ENCODE measurements at places on chromosomes 1 and 21.

GRCh38 chr1:1894354-1895059, 3.6 kb upstream of the GNB1 start:
- peaks cover 25% of the 10 kb centered on the region for H3K4me1 ChIP-seq
- no peaks in the 10 kb centered on the region for H3K36me3 ChIP-seq
- H3K27ac ChIP-seq, result no peak overlapping the region

DNA sequence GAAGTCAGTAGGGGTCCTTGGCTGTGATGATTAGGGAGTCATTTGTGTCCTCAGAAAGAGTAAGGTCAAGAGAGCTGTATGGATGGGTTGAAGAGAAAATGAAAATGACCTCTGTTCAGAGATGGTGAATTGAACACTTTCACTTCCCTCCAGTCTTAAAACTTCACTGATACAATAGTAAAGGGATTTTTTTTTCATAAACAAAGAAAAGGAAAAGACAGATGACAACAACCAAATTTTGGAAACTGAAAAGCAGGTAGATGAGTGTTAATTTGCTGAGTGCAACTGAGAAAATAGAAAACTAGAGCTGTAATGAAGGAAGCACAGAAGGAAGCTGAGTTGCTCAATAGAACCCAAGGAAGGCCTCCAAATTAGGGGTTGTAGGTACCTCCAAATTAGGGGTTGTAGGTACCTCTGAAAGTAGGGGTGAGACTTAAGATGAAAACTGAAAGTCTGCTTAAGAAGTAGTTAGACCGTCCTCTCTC, 14.8 kb upstream of the S1PR1 start:
- no peaks in the 10 kb centered on the region for H3K36me3 ChIP-seq
- no peaks in the 10 kb centered on the region for H3K27me3 ChIP-seq
- no peak overlapping the region for H3K27ac ChIP-seq
- H3K4me3 ChIP-seq, result no peak overlapping the region
- 0 out of 2 replicates have a peak, but pooled peaks cover under 1% of the 10 kb centered on the region for H3K4me1 ChIP-seq

- H3K4me1 ChIP-seq, result 0 out of 2 replicates have a peak, but pooled peaks cover 2% of the 10 kb centered on the region
- DNase-seq, result no peak
- H3K27ac ChIP-seq, result no peak overlapping the region
- H3K36me3 ChIP-seq, result no peaks in the 10 kb centered on the region
- H3K27me3 ChIP-seq, result no peaks in the 10 kb centered on the region
Observed at GRCh38 chr1:31811605-31812004, 4.2 kb downstream of the SPOCD1 start.

GRCh38 chr1:219587401-219587800, 25.5 kb downstream of the ZC3H11B start:
- DNase-seq, result no peak
- H3K27ac ChIP-seq, result no peak overlapping the region
- H3K36me3 ChIP-seq, result no peaks in the 10 kb centered on the region
- H3K4me1 ChIP-seq, result no peaks in the 10 kb centered on the region

DNA sequence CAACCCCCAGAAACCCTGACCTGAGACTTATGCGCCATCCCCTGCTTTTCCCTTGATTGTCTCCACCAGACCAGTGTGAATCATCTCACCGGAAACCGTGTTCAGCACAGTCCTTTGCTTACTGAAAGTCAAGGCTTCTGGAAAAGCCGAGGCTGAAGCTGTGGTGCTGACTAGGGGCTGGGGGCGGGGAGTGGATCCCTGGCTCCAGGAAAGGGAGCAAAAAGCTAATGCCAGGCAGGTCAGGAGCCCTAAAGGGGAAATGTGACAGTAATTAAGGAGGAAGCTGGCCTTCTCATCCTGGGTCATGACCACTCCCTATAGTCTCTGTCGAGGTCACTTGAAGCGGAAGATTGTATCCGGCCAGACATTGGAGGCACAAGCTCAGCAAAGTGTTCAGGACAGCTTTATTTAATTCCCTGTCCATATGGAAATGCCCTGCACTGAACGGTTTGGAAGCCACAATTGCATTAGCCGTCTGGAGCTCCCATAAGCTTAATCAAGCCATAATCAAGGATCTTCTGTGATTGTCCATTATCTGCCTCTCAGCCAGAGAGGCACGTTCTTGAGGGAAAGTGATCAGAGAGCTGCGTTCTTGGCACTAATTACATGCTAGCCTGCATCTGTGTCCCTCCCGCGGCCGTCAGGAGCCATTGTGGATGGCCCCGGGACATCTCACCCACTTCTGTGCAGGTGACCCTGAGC, 403.6 kb downstream of the RRAGC start:
- no peaks in the 10 kb centered on the region for H3K36me3 ChIP-seq
- H3K4me3 ChIP-seq, result no peak overlapping the region
- DNase-seq, result no peak
- no peak overlapping the region for H3K27ac ChIP-seq

DNA sequence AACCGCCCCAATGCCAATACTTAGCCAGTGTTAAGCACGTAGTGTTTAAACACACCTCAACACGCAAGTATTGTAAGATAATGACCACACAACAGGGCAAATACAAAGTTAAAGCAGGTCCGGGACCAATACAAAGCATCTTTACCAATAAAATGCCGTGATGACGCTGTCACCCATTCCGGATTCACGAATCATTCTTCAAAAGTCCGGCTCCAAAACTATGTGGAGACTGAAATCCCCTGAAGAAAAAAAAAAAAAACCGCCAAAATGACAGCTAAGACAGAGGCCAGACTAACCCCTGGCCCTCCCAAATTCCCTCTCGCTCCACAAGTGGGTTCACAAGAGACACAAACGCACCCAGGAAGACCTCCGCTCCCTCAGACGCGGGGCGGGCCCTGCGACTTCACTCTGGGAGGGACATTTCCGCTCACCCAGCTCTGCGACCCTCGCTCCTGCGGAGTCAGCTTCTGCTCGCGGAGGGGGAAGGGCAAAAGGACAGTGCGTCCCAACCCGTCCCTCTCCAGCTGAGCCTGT, 625 bp upstream of the DARS2 start:
- no peaks in the 10 kb centered on the region for H3K36me3 ChIP-seq
- DNase-seq, result no peak
- H3K27ac ChIP-seq, result peak overlapping the region; percentile 94

GRCh38 chr1:239912471-239912870, 179.2 kb upstream of the FMN2 start:
- H3K4me1 ChIP-seq, result no peaks in the 10 kb centered on the region
- H3K27ac ChIP-seq, result no peak overlapping the region
- 0 out of 2 replicates have a peak, but pooled peaks cover 4% of the 10 kb centered on the region for H3K36me3 ChIP-seq
- H3K27me3 ChIP-seq, result no peaks in the 10 kb centered on the region
- H3K4me3 ChIP-seq, result no peak overlapping the region

GRCh38 chr1:222821239-222821638, 6.4 kb downstream of the DISP1 start:
- no peaks in the 10 kb centered on the region for H3K27me3 ChIP-seq
- H3K36me3 ChIP-seq, result no peaks in the 10 kb centered on the region
- DNase-seq, result no peak
- peaks cover 2% of the 10 kb centered on the region for H3K4me1 ChIP-seq
- no peak overlapping the region for H3K4me3 ChIP-seq

- no peak overlapping the region for H3K27ac ChIP-seq
- peaks cover 10% of the 10 kb centered on the region for H3K4me1 ChIP-seq
- no peak overlapping the region for H3K4me3 ChIP-seq
Observed at GRCh38 chr1:156097499-156098178, 15.4 kb upstream of the MEX3A start.

DNA sequence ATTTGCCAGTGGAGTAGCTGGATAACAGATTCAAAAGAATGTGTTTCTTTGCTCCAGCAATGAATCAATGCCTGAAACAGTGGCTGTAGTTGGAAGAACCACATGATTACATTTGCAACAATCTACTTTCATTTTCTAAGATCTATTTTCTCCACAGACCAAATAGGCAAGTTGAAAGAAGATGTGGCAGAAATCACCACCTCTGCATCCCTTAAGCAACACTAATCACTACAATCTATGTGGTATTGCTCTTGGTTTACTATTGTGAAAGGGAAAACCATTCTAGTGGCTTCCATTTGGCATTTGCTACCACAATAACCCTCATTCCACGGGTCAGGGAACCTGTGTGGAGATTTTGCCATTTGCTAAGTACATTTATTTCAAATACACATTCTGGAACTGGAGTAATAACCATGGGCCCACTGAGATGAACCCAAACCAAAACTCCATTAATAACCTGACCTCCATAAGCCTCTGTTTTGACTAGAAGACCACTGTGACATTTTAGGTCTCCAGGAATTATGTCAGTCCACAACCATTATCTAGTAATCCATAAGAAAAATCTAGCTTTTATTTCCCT, 66.3 kb downstream of the C1orf185 start:
- no peaks in the 10 kb centered on the region for H3K4me1 ChIP-seq
- H3K27me3 ChIP-seq, result no peaks in the 10 kb centered on the region
- H3K27ac ChIP-seq, result no peak overlapping the region
- no peak overlapping the region for H3K4me3 ChIP-seq

DNA sequence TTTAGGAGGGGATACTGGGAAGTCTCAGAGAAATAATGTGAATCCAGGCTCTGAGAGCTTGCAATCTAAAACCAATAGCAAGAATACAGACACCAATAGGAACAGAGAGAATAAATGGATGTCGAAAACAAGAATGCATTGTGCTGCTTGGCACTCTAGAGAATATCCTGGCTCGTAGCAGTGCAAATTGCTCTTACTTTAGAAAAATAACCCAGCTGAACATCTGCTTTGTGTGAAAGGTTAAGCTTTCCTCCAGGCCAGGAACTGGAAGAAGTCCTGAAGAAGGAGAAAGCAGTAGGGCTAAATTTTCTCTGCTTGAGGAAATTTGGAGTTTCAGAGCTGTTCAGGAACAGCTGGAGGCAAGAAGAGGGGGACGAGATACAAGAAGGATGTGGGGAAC, 382.3 kb downstream of the HHIPL2 start:
- no peak overlapping the region for H3K4me3 ChIP-seq
- DNase-seq, result no peak
- H3K27ac ChIP-seq, result no peak overlapping the region
- no peaks in the 10 kb centered on the region for H3K27me3 ChIP-seq
- no peaks in the 10 kb centered on the region for H3K36me3 ChIP-seq

GRCh38 chr1:220783453-220783852, 3.3 kb upstream of the MTARC1 start:
- H3K4me3 ChIP-seq, result no peak overlapping the region
- H3K4me1 ChIP-seq, result peaks cover 10% of the 10 kb centered on the region
- DNase-seq, result no peak
- no peak overlapping the region for H3K27ac ChIP-seq
- H3K36me3 ChIP-seq, result no peaks in the 10 kb centered on the region

- H3K36me3 ChIP-seq, result no peaks in the 10 kb centered on the region
- no peak overlapping the region for H3K27ac ChIP-seq
- H3K4me3 ChIP-seq, result no peak overlapping the region
Observed at GRCh38 chr1:46903481-46903880, 37.8 kb downstream of the CYP4A11 start.

- no peak overlapping the region for H3K27ac ChIP-seq
- DNase-seq, result no peak
- no peak overlapping the region for H3K4me3 ChIP-seq
- no peaks in the 10 kb centered on the region for H3K27me3 ChIP-seq
- H3K4me1 ChIP-seq, result no peaks in the 10 kb centered on the region
Observed at GRCh38 chr1:156555715-156556114, 16.6 kb downstream of the IQGAP3 start.

DNA sequence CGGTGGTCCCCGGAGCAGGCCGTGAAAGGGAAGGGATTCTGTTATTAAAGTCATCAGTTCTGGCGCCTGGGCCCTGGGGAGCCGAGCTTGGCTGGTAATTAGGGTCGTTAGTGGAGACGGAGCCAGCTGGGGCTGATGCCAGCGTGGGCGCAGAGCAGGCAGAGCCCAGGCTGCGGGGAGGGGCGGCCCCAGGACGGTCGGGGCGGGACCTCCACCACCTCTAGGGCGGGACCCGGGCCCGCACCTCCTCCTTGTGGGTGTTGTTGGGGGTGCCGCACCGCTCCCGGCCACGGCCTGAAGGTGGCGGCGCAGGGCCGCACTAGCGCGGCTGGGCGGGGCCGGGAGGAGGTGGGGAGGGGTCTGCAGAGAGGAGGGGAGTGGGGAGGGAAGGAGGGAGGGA, 470.6 kb downstream of the PTPRU start:
- no peaks in the 10 kb centered on the region for H3K27me3 ChIP-seq
- no peaks in the 10 kb centered on the region for H3K36me3 ChIP-seq
- H3K4me3 ChIP-seq, result peak overlapping the region; percentile 57
- no peaks in the 10 kb centered on the region for H3K4me1 ChIP-seq
- no peak overlapping the region for H3K27ac ChIP-seq

- H3K27me3 ChIP-seq, result no peaks in the 10 kb centered on the region
- H3K4me1 ChIP-seq, result no peaks in the 10 kb centered on the region
- no peak overlapping the region for H3K4me3 ChIP-seq
- H3K27ac ChIP-seq, result no peak overlapping the region
- no peaks in the 10 kb centered on the region for H3K36me3 ChIP-seq
Observed at GRCh38 chr1:199182186-199182843, 543.5 kb downstream of the PTPRC start.

DNA sequence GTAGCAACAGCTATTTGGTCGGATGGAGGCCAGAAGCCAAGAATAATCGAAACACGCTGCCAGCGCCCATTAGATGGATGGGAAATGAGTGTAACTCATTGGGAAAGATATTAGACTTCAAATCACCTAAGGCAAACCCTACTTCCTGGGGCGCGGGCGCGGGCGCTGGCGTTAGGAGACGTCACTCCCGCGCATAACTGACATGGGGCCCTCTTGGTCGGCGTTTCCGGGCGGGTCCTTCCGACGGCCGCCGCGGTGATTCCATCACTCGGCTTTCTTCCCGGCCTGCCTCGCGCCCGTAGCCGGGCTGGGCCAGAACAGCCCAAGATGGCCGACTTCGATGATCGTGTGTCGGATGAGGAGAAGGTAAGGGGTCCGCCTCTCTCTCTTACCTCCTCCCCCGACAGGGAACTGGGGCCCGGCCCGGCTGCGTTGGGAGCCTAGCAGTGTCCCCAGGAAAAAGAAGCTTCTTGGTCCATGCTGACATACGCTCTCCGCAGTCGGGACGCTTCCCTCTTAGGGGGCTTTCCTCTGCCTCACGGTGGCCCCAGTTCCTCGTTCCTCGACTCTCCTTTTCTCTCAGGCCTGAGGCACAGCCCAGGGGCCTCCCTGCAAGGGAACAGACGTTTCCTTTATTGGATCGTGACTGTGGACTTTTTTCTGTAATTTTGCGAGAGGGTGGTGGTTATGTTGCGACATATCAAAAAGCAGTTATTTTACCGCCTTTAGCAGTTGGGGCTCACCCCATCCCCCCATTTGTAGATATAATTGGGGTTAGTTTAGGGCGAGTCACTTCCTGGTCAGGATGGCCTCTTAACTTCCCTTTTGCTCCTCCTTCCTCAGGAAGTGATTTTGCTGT, at the start of gene CAPZA1:
Gene CAPZA1, plus strand, starts transcription at position 315 of the 859 bp plus-strand sequence. Its CDS starts 13 bp downstream, at position 328.
- H3K27me3 ChIP-seq, result no peaks in the 10 kb centered on the region
- H3K36me3 ChIP-seq, result peaks cover 7% of the 10 kb centered on the region
- peak; percentile 61 for DNase-seq
- no peaks in the 10 kb centered on the region for H3K4me1 ChIP-seq

- no peak overlapping the region for H3K4me3 ChIP-seq
- no peak overlapping the region for H3K27ac ChIP-seq
- no peak for DNase-seq
Observed at GRCh38 chr1:37978541-37978940, 11.3 kb downstream of the SF3A3 start.
